ENCODE measurements at places on chromosomes 3 and 15.
A peak's percentile ranks its signal among the peaks of the same experiment; 100 is the strongest.

DNA sequence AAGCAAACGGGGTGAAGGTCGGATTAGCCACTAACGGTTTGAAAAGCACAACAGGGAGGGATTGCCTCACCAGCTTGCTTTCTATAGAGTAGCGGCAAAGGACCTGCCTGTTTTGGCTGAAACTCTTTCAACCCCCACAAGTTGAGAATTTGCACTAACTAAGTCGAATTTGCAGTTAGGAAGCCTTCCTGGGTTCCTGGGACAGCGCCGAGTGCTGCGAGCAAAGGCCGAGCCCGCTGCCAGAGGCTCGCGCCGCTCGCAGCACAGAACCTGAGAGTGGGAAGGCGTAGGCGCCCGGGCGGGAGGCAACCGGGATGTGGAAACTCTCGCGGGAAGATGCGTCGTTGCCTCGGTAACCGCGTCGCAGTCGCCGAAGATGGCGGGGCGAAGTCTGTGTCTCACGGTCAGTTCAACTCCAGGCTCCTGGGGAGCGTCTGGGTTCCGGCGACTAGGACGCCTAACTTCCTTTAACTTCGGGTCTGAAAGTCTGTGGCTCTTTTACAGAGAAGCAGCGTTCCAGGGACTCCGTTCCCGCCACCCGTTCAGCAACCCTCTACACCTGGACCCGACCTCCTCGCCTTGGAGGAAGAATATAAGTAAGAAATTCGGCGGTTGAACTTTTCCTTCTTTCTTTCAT is at the start of gene TEX9:
TSS of gene TEX9 (plus strand) at position 352 of the 637 bp plus-strand sequence. CDS start at position 377, 25 bp downstream.
- DNase-seq = peak; percentile 19

DNA sequence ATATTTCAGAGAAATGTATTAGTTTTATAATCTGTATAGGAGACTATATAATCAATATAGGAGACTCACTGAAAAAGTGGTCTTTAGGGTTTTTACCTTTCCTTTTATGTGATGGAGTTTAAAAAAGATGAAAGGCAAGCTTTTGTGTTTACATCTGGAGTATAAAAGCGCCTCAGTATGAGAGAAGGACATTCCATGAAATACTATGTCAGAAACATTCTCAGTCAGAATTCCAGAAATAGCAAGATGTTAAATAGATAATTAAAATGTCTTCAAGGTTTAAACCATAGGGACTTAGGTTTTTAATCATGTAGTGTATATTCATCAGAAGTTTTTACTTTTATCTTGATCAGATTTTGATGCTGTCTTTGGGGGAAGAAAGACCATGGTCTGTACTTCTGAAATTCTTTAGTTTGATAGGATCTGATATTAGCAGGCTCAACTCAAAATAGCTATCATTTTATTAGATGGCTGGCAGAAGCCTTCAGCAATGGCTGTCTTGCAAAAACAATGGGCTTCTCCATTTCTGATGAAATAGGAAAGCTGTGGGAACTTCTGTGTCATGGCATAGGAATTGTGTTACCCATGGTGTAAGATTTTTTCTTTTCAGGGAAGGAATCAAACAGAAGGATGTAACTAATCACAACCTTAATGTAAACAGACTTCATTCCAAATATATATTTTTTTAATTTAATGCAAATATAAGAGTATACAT is 209.6 kb upstream of the PLSCR5 start:
- DNase-seq = no peak

- no peak for DNase-seq
Measured at GRCh38 chr3:193229851-193230420, 11.1 kb upstream of the PLAAT1 start.

DNA sequence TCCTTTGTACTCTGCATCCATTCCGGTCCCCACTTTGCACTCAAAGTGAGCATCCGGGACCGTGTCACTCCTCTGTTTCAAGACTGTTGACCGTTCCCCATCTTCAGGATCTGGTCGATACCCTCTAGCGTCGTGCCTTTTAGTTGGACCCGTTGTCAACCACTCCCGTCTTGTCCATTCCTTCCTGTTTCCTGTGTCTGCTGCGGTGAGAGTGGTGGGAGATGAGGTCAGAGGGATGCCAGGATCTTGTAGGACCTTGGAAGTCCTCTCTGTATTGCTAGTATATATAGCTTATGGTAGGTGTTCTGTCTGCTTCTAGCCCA is 624 bp downstream of the BRK1 start:
- no peak for DNase-seq

DNA sequence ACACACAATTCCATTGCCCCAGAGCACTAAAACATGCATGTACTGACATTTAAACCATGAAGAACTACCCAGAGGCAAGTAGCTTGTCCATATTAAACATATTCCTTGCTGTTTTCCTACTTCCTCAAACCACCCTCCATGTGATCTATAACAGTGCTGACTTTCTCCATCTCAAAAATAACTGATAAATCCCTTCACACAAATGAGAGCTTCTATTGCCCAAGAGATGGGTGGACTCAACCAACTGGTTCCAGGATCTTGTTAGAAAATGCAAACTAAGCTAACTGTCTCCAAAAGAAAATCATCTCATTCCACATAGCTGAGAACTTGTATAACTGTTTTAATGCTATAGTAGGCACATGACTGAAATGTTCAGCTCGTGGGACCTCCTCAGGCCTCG is 29.6 kb downstream of the DCLK3 start:
- DNase-seq = no peak

GRCh38 chr15:89383365-89384175 is 48.9 kb upstream of the POLG start:
- no peak for DNase-seq

DNA sequence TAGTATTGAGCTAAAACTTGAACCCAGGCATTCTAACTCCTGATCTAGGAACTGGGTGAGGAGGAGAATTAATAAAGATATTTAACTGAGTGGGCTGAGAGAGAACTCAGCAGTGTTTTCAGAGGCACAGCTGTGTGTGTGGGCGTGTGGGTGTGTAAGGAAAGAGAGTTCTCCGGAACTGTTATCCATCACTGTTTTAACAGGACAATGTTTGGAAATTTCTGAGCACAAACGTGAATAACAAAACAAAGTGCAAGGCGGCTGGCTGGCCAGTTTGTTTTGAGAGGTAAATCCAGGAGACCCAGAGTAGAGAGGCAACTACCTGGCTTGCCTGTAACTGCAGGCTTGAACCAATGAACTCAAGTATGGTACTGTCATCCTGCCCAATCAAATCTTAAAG is 5.0 kb upstream of the PTPN9 start:
- DNase-seq = no peak

DNA sequence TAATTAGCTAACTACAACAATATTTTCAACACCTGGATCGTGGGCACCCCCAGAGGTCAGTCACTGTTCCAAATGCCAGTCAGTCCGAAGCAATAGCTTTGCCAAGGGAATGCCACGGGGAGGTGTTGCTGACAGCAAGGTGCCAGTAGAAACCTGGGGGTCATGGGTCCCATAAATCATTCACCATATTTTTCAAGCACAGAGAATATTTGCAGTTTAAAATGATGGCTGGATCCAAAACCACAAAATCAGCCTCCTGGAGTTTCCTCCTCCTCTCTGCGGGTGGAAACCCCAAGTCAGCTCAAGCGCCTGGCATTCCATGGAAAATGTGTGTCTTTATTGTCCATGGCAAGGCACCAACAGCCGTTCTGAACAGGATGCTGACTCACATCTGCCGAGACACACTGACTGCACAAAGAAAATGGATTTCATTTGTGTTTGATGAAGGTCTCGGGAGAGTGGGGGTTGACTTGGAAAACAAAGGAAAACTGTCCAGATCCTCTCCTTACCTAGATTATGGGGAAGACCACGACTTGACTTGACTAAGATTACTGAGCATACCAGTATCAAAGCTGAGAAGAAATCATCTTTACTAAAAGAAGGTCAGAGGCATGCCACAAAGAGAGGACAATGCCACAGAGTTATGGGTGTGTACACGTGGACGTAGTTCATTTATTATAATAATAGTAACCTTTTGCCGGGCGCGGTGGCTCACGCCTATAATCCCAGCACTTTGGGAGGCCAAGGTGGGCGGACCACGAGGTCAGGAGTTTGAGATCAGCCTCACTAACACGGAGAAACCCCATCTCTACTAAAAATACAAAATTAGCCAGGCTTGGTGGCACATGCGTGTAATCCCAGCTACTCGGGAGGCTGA is 26.4 kb downstream of the ANXA2 start:
- DNase-seq = no peak

DNA sequence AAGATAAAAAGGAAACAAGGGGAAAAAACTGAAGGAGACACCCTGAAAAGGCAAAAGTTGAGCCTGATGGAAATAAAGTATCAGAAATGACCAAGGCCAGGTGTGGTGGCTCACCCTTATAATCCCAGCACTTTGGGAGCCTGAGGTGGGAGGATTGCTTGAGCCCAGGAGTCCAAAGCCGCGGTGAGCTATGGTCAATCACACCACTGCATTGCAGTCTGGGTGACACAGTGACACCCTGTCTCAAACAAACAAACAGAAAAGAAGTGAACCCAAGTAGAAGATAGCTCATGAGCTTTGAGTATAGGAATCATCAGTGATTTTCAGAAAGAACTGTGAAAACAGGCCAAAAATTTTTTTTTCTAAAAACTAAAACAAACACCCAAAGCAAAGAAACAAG is 26.4 kb upstream of the TBC1D23 start:
- DNase-seq = no peak

Data from effector memory CD8-positive, alpha-beta T cell (primary cell).